ENCODE measurements at places on chromosomes 11 and 22.

GRCh38 chr22:17914474-17914873 is 109.9 kb downstream of the MICAL3 start:
- no peak for DNase-seq

GRCh38 chr11:14809466-14809865 is 82.6 kb downstream of the CYP2R1 start:
- no peak for DNase-seq

DNA sequence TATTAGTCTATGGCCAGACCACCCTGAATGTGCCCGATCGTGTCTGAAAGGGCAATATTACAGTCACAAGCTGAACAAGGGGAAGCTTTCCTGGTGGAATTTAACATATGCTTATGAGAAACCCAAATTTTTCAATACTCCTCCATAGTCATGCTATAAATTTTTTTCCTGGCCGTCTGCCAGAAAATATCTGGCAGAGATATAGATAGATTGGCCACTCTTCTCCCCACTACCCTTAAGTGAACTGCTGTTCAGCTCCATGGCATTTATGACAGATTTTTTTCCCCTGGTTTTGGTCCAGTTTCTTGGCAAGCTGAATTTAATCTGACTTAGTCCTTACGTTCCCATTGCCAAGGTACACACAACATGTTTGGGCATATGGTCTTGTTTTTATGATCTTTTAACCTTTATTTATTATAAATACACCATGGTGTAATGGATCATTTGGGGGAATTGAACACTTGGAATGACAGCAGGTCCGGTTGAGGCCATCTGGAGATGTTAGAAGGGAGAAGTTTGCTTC is 328.5 kb downstream of the CNTN5 start:
- no peak for DNase-seq

GRCh38 chr11:123454060-123454651 is 24.1 kb downstream of the GRAMD1B start:
- peak; percentile 47 for DNase-seq
